ENCODE measurements at places on chromosomes 7 and 10.

DNA sequence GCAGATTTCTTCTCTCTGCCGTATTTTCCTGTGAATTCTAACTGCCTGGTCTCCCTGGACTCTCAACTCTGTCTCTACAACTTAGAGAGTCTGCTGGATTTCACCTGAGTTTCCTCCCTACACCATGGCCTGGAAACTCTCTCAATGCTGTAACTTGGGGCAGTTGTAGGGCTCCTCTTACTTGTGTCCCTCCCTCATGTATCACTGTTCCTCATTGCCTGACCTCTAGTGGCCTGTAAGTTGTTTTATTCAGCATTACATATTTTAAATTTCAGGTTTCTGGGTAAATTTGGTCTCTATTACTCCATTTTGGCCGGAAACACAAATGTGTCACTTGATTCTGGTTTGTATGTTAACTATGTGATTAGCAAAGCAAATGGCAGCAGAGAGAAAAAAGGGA, 70.9 kb downstream of the DYNC1I1 start:
- no peak for DNase-seq

DNA sequence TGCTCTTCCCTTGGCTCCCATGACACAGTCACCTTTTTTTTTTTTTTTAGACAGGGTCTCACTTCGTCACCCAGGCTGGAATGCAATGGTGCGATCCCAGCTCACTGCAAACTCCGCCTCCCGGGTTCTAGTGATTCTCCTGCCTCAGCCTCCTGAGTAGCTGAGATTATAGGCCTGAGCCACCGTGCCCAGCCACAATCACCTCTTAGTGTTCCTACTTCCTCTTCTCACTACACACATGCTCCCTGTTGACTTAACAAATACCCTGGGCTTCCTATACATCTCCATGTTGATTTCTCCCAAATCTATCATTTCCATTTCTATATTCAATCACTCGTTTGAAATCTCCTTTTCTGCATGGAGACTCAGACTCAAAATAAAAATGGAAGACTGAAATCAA, 91.7 kb downstream of the CUBN start:
- no peak for DNase-seq

DNA sequence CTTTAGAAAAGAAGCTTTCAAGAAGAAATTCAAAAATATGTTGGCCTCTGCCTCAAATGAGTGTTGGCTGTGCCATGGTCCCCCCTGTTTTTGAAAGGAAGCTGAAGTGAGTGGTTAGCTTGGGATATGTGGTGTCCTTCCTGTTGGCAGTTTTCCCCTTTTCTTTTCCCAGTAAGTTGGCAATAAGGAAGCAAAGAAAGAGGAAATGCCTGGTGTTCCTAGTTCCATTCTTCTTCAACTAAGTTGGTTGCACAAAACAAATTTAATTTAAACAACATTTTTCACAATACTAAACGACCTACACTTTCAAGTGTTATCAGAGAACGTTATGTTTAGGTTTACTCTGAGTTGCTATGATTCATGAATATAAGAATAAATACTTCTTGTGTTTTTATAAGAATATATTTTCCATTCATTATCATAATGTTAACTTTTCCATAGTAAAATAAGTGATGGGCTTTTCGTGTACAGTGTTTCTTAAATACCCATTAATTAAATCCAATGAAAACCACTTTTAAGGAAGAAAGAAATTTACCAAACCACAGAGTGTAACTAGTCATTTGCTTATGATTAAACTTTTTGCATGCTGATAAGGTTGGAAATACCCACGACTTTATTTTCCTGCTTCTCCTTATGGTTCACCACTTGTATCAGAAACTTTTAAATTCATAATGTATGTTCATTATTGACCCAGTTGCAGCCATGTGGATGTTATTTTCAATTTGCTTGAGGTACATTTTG, 7.7 kb downstream of the HDAC9 start:
- DNase-seq, result no peak

- DNase-seq, result peak; percentile 10
These were observed 822 bp downstream of the ZNF800 start for GRCh38 chr7:127391591-127392181.

GRCh38 chr7:110308791-110309190, 782.1 kb upstream of the LRRN3 start:
- DNase-seq, result no peak

GRCh38 chr10:125761961-125762360, 13.7 kb downstream of the MMP21 start:
- no peak for DNase-seq

- no peak for DNase-seq
These were observed 724.5 kb downstream of the GRID1 start for GRCh38 chr10:85642082-85642420.

GRCh38 chr7:139842401-139843210, 13.5 kb downstream of the TBXAS1 start:
- DNase-seq, result no peak

- DNase-seq, result no peak
These were observed 418.3 kb downstream of the GPAM start for GRCh38 chr10:111765216-111765615.

GRCh38 chr10:5684971-5685763, 529 bp downstream of the TASOR2 start:
- DNase-seq, result no peak

DNA sequence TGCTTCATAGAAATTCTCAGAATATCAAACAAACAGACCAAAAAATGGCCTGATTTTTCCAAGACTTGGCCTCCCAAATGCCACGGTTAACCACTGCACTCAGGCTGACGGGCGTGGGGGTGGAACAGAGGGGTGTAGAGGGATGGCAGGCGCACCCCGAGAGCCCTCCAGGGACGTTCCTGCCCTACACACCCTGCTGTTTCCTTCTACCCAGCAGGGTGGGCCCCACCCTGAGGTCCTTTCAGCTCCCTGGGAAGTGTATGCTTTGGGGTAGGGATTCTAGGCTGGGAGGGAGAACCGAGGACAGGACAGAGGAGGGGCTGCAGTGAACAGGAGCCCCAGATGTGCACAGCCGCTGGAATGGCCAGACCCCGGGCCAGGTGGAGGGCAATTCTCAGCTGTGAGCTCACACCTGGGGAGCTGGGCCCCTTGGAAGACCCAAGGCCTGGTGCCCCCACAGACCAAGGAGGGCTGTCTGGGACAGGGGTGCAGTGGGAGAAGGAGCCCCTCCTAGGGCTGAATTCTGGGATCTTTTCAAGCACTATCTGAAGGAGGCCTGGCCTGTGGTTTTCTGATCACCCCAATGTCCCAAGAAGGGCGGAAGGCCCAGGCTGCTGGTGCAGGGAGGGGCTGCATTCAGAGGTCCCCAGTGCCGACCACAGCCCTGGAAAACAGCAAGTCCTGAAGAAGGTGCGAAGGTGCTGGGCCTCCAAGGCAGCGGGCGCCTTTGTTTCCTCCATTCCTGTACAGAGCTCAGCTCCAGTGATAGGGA, 32.9 kb upstream of the INPP5A start:
- no peak for DNase-seq

DNA sequence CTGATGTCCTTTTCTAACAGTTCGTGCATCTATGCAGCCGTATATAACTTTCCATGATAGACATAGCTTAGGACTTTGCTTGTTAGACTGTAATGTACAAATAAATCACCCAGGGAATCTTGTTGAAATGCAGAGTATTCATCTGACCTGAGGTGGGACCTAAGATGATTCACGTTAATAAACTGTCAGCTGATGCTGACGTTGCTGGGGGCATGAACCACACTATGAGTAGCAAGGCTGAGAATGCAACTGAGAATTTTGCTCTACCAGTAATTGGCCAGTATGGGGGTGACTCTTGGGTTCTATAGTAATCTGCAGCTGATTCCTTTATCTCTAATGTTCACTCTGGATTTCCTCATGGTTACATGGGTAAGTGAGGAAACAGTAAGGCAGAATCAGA, 130.1 kb upstream of the MALRD1 start:
- DNase-seq, result no peak

DNA sequence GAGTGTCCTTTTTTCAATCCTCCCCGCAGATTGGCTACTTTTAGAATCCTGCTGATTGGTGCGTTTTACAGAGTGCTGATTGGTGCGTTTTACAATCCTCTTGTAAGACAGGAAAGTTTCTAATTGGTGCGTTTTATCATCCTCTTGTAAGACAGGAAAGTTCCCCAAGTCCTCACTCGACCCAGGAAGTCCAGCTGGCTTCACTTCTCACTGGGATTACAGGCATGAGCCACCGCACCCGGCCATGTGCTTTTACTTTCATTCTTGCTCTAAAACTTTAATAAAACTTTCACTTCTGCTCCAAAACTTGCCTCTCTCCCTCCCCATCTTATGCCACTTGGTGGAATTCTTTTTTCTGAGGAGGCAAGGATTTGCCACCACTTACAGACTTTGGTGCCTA, 17.0 kb upstream of the WAPL start:
- DNase-seq, result no peak

- DNase-seq, result no peak
These were observed 62.6 kb downstream of the ARMC3 start for GRCh38 chr10:22990443-22990842.
